H1 (cell line): ENCODE measurements at places on chromosomes 7 and 10. TPM values are rescaled to one million over a fixed set of nuclear protein-coding genes. Genes with fewer than 3 reads are reported as not detected.

- DNase-seq, result no peak
Observed at GRCh38 chr10:132113206-132113605, 47.5 kb downstream of the JAKMIP3 start.

- no peak for DNase-seq
Observed at GRCh38 chr7:99032928-99033327, 111.0 kb downstream of the SMURF1 start.

DNA sequence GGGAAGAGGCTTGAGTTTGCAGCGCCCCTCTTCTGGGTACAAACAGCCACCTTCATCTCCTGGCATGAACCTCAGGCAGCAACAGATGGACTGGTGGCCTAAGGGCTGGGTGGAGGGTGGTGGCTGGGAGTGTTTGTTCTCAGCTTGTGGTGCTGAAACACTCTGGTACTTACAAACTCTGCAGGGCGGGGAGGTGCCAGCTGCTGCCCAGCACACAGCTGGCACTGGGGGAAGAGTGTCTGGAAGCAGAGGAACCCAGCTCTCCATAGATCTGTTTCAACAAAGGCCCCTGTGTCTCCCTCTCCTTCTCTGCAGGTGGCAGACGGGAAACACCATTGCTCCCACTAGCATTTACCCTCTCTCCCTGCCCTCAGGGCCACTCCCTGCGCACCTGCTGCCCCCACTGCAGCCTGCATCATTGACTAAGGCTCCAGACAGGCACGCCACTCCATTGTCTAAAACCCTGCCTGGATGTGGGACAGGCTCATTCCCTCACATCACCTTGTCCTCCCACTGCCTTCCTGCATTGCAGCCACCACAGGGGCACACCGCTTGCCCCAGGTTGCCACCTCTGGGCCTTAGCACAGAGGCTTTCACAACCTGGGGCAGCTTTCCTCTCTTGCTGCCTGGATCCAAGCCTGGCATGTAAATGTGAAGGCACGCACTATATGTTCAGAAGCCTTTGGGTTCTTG is 6.5 kb downstream of the ARHGAP22 start:
- no peak for DNase-seq

VPS50 gene
- total RNA-seq, result 8.8 and 9.3 TPM in 2 replicates

- no peak for DNase-seq
Observed at GRCh38 chr10:126135177-126135576, 238.8 kb downstream of the FANK1 start.

ZNF862 gene
- 2.5 and 3.9 TPM in 2 replicates for total RNA-seq

DNA sequence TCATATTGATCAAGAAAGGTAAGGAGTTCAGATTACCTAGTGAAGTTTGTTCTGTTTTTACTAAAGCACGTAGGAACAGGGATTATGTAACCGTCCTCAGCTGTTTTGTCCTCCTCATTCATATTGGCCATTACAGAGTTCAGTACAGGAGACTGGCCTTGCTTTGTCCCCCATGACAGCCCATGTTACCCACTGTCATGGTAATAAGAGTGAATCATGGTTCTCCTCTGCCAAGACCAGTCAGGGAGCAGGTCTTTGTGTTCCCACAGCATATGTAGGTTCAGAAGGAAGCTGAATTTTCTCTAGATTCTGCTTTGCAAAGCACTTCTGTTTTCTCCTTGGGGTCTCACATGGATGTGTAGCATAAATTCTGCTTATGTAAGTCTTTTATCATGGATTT is 106.2 kb upstream of the GPR141 start:
- no peak for DNase-seq

GRCh38 chr7:137165786-137166185 is 177.7 kb downstream of the PTN start:
- DNase-seq, result no peak

GRCh38 chr10:52229291-52229931 is 84.7 kb upstream of the DKK1 start:
- DNase-seq, result no peak

- no peak for DNase-seq
Observed at GRCh38 chr7:43870316-43870715, 999 bp upstream of the MRPS24 start.
